ENCODE measurements at places on chromosomes 7 and 10.

GRCh38 chr10:37754538-37755323, 102.7 kb downstream of the ZNF248 start:
- no peak for DNase-seq

- no peak for DNase-seq
Observed at GRCh38 chr7:94146408-94146807, 142.3 kb upstream of the BET1 start.

DNA sequence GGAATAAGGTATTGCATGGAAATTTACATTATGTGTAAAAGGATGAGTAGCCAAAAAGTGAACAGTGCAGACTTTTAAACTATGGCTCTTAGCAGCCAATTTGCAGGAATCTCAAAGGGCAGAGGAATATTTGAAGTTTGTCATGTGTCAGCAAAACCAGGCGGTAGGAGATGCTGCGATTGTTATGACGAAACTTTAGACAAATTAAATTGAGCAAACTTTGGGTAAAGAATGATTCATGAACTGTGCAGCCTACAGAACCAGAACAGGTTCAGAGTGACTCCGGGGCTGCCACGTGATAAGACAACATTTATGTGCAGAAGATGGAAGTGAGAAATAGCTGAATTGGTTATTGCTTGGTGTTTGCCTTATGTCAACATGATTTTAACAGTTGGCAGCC, 39.2 kb upstream of the CCDC6 start:
- DNase-seq, result no peak

DNA sequence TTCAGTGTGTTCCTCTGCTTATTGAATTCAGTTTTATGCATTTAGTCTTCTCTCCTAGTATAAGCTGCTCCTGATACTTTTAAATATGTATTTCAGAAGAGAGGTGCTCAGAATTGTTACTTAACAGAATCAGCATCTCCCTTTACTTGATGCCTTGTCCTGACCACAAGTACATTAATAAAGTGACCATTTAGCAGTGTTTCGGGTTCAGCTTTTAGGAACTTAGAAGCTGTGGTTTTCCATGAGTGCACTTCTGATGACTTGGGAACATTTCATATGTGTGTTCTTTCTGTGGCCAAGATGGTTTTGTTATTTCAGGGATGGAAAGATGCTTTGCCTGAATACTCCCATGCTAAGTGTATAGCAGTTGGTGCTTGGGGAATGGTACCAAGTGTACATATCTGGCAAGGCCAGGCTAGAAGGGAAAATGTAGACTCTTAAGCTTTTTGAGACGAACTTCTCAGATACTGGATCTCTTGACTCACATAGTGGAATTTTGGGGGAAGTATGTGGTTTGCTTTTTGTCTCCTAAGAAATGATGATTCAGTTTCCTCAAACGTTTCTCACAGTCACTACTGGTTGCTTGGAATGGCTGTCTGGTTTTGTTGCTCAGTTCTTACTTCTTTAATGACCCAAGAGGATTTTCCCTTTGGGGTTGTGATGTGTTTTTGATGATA, 17.2 kb downstream of the SGPL1 start:
- no peak for DNase-seq

GRCh38 chr7:85489498-85489897, 302.6 kb upstream of the SEMA3D start:
- no peak for DNase-seq

DNA sequence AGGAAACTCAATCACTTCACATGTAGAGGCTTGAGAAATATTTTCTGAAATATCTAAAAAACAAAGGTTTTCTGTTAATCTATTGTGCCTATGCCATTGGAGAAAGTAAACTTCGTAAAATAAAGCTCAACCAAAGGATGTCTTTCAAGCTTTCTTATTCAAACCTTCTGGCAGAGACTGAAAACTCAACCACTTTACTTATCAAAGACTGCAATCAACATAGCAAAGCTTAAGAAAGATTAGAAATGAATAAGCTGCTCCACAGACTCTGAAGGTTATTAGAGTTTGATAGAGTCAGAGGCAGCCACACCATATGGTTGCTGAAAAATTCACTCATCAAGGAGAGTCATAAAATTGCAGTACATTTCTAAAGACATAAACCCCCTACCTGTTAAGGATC, 245.8 kb upstream of the MEOX2 start:
- DNase-seq, result no peak

GRCh38 chr7:22842383-22842941, 19.8 kb upstream of the TOMM7 start:
- DNase-seq, result no peak

- DNase-seq, result no peak
Observed at GRCh38 chr7:104366390-104366789, 38.0 kb downstream of the LHFPL3 start.

Measured in activated CD8-positive, alpha-beta memory T cell treated with anti-CD3 and anti-CD28 coated beads, Interleukin-2, amount 50 U/mL, for 4 hours (primary cell).